GM12864 (cell line): ENCODE measurements at places on chromosomes 3 and 15.

GRCh38 chr3:162192340-162193029 lies 695.9 kb downstream of the OTOL1 start:
- no peak for DNase-seq

DNA sequence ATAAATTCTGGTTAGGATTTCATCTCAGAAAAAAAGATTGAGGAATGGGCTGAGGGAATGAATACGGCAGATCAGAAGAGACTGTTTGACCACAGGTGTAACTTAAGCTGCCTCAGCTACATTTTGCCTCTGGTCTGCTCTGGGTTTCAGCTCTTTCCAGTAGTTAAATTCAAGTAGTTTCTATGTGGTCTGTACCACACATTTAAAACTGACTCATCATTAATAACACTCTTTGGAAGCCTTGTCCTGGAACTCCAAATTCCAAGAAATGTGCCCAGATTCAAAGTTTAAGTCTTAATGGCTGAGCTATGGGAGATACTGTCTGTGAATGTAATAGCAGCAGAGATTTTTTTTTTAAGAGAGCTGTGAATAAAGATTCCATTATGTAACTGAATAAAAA lies 133.1 kb upstream of the IGSF10 start:
- no peak for DNase-seq

DNA sequence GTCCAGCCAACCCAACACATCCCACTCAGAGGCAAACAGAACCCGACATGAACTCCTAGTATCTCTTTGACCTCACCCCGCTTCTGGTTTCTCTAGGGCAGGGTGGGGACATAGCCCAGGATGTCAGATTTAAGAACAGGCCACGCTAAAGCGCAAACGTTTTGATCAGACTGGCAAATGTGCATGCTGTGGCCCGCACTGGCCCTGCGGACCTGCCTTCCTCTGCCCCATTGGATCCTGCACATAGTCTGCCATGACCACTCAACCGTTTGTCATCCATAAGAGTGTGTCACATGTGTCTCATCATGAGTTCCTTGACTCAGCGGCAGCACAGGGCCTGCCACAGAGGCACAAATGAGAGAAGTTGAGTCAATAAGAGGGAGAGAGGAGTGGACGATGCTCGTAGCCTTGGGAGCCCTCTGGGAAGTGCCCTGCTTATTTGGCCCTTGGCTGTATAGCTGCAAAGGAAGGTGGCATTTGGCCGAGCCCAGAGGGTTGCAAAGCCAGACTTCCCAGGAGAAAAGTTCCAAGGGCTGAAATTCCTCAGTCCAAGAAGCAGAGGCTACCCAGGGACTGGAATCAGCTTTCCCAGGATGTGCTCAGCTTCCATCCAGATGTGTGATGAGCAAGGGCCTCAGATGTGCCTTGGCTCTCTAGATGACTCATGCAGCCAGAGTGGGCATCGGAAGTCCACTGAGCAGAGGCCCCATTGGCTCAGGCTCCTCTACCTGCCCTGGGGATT lies 55.5 kb upstream of the SLCO2A1 start:
- DNase-seq, result no peak

- no peak for DNase-seq
Observed at GRCh38 chr15:90099868-90100831, 2.1 kb downstream of the IDH2 start.

GRCh38 chr15:85580879-85581278 lies 200.5 kb downstream of the AKAP13 start:
- no peak for DNase-seq

GRCh38 chr3:42864321-42864950 lies 11.2 kb downstream of the CYP8B1 start:
- DNase-seq, result no peak

GRCh38 chr3:169939751-169940150 lies 26.9 kb upstream of the SEC62 start:
- no peak for DNase-seq

DNA sequence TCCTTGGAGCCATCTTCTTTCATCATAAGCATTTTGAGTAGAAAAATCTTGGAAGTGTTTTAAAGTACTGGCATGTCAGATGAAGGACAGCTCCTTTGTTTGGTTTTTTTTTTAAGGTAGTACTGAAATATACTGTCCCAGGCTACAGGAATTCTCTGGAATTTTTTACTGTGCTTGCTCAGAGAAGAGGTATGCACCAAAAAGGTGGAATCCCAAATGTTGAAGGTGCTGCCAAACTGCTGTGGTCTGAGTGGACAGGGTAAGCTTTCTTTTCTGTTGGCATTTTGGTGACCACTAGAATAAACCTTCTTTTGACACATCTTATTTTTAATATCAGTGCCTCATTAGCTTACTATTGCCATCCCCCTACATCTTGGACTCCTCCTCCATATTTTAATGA lies 7.2 kb downstream of the GNL3 start:
- no peak for DNase-seq

DNA sequence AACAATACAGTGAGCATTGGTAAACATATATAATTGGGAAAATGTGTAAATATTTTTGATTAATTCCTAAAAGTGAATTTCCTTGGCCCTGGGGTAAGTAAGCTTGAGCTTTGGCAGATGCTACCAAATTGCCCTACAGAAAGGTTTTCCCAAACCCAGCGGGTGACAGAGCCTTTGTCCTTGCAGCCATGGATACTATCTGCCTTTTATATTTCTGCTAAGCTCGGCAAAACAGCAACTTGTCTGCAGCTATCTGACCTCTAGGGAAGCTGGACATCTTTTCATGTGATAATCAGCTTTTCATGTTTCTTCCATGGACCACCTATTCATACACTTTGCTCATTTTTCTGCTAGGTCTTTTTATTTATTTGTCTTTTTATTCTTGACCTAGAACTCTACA lies 64.7 kb upstream of the SEC22A start:
- DNase-seq, result no peak

GRCh38 chr3:122642935-122643334 lies 37.7 kb upstream of the PARP14 start:
- peak; percentile 64 for DNase-seq

DNA sequence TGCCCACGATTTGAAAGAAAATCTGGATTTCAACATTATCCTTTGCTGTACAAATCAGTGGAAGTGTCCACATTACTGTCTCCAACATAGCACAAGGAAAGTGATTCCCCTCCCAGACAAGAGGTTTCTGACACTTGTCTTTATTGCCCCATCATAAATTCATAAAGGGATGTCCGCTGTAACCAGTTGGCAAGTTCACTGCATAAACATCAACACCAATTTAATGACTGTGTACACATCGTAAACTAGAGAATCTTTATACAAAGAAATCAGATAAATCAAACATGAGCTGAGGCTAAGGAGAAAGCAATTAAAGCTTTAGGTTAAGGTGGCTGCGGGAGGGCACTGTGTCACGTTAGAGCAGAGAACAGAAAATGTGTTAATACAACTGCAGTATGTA lies 129.8 kb downstream of the MEIS2 start:
- no peak for DNase-seq

GRCh38 chr15:91061997-91062396 lies 38.1 kb upstream of the SV2B start:
- DNase-seq, result no peak

DNA sequence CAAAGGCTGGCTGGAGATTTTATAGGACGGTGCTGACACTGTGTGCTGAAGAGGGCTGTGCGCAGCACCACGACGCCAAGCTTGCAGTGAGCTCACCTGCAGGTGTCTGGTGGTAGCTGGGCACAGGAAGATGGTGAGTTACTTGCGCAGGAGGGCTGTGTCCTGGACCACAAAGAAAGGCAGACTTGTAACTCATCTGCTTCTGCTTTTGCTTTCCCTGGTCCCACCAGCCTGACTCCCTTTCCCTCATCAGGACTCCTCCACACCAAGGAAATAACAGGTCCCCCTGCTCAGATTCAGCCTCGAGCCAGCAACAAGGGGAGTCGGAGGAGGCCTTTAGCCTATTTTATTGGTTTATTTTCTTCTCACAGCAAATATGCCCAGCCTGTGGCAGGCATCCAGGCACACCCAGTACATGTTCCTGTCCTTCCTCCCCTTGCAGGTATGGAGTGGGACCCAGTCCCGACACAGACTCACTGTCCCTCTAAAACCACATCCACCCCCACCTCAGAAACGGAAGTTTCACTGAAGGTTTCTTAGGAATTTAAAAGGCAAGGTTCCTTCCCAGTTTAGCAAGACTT lies 35.6 kb upstream of the FLNB start:
- no peak for DNase-seq

DNA sequence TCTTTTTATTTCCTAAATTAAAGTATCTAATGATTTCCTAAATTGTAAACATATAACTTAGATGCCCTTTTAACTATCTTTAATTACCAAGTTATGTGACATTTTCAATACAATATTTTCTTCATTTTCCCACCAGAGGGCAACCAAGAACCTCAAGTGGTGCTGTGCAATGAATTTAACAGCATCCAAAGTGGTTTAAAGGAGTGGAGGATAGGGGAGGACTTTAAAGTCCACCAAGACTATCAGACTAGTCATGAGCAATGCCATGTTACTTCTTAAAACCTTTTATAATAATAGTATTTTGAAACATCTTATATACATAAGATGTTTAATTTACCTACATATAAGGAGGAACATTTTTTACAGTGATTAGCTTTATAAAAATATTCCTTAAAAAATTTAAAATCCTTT lies 74.4 kb downstream of the DLG1 start:
- DNase-seq, result no peak

DNA sequence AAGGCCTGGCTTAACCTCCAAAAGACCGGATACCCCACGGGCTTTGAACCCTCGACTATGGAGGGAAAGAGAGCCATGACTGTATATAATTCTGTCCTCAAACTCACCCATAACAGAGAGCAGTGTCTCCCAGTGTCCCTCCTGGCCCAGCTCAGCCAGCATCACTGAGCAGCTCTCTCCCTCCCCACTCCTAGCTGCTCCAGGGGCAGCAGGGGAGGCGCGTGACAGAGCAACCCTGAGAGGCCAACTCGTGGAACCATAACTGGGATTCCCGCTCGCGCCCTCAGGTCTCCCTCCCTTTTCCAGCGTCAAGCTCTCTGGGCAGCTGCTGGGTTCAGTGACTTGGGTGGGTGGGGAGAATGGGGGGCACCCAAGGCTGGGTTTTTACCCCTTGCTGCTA lies 561 bp upstream of the CPLX3 start:
- no peak for DNase-seq

DNA sequence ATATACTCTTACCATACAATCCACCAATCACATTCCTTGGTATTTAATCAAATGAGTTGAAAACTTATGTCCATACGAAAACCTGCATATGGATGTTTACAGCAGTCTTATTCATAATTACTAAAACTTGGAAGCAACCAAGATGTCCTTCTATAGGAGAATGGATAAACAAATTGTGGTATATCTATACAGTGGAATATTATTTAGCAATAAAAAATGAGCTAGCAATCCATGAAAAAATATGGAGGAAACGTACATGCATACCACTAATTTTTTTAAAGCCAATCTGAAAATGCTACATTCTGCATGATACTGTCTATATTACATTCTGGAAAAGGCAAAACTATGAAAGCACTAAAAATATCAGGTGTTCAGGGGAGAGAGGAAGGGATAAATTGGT lies 73.9 kb upstream of the LPP start:
- no peak for DNase-seq

DNA sequence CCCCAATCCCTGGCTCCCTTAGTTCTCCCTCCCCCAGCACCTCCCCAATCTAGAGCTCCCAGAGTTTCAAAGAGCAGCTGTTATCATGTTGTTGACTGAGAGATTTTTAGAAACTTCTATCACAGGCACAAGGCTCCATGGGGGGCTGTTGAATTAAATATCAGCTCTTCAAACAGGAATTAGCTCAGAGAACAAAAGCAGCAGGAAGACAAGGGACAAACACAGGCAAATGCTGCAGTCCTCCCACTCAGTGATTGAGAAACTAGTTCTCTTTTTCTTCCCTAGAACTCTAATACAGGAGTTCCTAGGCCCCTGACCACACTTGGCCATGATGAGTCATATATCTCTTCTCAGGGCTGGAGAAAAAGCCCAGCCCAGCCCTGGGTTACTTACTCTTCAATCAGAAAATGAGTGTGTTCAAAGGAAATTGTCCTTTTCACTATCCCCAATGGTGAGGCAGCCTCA lies 262.1 kb downstream of the IGSF11 start:
- peak; percentile 35 for DNase-seq

DNA sequence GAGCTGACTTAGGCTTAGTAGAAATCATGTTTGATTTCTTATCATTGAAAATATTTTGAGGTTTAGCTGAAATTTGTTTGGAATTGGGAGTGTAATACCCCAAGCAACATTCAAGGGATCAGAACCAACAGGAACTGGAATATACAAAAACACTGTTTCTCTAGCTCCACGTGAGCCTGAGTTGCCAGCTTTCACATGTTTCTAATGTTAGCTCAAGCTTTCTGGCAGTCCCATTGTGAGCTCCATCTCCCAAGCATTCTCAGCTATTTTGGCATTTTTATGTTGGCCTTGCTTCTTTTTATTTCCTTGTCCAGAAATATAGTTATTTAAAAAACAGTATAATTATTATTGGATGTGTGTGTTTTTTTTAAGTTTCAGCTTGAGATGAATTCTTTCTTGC lies 427.1 kb upstream of the DPH6 start:
- no peak for DNase-seq

- DNase-seq, result no peak
Observed at GRCh38 chr15:61653110-61653509, 407.1 kb downstream of the VPS13C start.

GRCh38 chr3:25781758-25782594 lies 1.3 kb downstream of the NGLY1 start:
- DNase-seq, result peak; percentile 72

DNA sequence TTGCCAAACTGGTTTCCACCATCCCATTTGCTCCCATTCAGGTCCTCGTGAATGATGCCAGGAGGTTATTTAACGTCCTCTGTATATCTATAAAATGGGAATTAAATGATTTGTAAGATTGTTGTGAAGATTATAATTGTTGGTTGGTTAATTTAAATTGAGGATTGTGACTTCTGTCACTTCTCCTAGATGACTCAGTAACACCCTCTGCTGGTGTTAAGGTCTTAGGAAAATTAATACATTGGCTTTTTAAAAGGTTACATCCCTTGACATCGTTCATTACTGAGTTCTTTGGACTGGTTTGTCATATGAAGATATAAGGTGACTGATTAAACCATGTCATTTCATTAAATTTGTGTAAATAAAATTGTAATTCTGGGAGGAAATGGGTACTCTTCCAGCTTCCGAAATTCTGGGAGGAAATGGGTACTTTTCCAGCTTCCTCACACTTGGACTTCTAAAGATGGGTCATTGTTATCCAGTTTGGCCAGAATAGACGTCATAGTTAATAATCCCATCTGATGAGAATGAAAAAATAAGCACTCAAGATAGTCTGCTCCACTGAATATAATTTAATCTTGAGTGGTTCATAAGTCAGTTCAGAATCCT lies 33.3 kb upstream of the PAQR5 start:
- DNase-seq, result no peak
